T1000 (cell line): ENCODE measurements at places on chromosomes 7 and 10.

DNA sequence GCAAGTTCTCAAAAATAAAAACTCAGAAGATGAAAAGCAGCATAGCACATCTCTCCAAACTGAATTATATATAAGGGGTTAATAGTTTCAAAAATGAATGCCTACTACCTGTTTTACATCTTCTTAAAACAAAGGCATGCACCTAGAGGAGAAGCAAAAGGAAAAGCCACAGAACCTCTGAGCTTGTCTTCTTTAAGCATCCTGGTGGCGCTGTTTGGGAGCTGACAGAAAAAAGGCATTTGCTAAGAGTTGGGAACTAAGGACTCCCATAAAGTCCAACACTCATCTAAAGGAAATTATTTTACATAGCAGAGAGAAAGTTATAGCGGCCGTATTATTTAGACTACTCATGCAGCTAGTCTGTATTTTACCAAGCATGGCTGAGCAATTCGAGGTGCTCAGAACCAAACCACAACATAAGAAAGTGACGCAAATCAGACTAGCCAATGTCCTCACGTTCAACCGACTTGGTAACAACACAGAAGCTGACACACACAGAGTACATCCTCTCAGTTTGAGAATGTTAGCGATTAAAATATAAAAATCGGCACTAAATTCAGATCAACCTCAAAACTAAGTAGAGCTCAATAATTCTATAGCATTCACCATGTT is 38.8 kb downstream of the PTN start:
- no peak for DNase-seq

- DNase-seq = no peak
Observed at GRCh38 chr7:11077816-11078215, 104.1 kb downstream of the PHF14 start.

GRCh38 chr7:107046491-107047259 is 2.2 kb downstream of the PRKAR2B start:
- DNase-seq = no peak

- DNase-seq = no peak
Observed at GRCh38 chr7:107089627-107090026, 45.1 kb downstream of the PRKAR2B start.

- no peak for DNase-seq
Observed at GRCh38 chr7:148537435-148537834, 53.1 kb upstream of the C7orf33 start.

DNA sequence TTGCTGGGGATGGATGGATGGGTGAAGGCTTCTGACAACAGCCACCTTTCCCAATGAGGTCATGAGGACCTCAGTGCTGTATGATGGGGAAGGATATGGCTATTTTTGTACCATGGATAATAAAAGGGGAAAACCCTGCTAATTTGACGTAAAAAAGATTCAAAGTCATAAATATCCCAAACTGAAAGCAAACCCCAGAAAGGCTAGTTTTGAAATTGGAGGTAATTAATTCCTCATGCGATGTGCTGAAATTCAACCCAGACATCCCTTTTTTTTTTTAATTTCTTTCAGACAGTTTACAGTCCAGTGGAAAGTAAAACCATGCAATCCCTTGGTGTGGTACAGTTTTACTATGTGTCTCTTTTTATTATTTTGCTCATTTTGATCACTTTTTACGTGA is 254.5 kb upstream of the BMPER start:
- DNase-seq = no peak

GRCh38 chr10:49393757-49394156 is 2.1 kb downstream of the DRGX start:
- no peak for DNase-seq

- DNase-seq = no peak
Observed at GRCh38 chr7:100687751-100688300, 6.2 kb downstream of the GIGYF1 start.
